NCI-H1930 (cell line): ENCODE measurements at places on chromosomes 7 and 10.

- DNase-seq, result no peak
These were observed 78.4 kb downstream of the PDE1C start for GRCh38 chr7:31991846-31992245.

- no peak for DNase-seq
These were observed 117.9 kb downstream of the CFTR start for GRCh38 chr7:117597755-117598154.

- DNase-seq, result no peak
These were observed 46.6 kb downstream of the CDHR3 start for GRCh38 chr7:106009503-106010226.

GRCh38 chr10:73773152-73773879 lies 8.5 kb upstream of the CHCHD1 start:
- DNase-seq, result no peak

GRCh38 chr7:44247868-44248651 lies 47.3 kb downstream of the YKT6 start:
- no peak for DNase-seq

GRCh38 chr7:85749696-85750453 lies 563.0 kb upstream of the SEMA3D start:
- no peak for DNase-seq

DNA sequence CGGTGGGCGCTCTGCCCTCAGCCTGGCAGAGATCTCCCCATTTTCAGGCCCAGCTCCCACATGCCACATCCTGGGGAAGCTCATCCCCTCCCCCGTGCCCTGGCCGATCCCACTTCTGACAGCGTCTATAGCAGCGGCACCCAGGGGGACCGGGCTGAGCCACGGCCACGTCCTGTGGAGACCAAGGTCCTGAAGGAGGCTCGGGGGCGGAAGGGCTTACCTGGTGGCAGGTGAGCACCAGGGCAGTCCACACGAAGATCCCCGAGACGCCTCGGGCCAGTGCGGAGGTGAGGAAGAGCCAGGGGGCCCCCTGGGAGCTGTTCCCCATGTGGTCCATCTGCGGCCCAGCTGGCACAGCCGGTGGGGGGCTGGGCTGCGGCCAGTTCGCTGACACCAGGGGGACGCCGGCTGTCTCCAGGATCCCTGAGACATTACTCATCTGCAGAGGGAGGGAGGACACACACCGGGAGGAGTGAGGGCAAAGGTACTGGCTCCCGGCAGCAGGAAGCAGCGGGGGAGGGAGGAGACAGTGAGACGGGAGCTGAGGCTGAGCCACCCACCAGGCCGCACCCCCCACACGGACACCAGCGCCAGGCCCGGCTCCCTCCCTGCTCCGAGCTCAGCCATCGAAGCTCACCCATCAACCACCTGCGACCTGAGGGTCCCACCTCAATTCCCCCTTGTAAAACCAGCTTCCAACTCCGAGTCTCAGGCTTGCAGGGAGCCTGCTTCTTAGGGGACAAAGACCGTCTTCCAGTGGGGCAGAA lies 776 bp downstream of the TMEM184A start:
- DNase-seq, result no peak

DNA sequence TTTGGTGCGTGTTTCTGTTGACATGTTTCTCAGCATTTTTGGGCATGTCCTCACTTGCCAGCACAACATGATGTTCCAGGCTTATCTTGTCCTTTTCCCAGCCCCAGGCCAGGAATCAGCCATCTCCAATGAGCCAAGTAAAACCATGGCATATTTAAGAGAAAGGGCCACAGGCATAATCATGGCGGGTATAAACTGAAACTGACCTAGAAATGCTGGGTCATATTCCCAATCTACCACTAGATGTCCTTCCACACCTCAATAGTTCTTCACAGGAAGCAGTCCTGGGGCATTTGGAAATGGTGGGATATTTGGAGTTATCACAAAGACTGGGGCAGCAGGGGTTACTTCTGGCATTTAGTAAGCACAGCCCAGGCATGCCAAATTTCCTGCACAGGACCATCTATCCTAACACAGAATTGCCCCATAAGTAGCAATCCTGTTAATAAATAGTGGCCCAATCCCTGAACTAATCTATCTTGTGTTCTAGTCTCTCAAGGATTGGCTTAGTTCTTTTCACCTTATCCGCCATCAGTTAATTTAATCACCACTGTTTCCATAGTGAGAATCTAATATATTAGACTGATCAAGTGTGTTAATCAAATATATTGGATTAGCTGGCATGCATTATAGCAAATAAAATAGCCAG lies 101.6 kb downstream of the NPSR1 start:
- DNase-seq, result no peak

DNA sequence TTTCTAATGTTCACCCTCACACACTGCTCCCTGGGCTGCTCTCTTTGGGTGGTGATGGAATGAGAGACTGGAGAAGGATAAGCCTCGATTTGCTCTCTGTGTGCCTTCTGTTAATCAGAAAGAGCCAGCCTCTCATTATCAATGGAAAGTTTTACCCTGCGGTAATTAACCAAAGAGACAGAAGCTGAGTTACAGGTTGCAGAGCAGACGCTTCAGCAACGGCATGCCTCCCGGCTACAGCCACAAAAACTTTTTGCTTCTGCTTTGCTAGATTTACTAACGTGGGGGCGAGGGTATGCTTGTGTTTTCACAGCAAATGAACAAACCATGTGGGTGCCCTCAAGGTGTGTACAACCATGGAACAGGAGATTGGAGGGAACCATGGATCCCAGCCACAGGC lies 18.0 kb downstream of the GIMAP4 start:
- DNase-seq, result no peak

DNA sequence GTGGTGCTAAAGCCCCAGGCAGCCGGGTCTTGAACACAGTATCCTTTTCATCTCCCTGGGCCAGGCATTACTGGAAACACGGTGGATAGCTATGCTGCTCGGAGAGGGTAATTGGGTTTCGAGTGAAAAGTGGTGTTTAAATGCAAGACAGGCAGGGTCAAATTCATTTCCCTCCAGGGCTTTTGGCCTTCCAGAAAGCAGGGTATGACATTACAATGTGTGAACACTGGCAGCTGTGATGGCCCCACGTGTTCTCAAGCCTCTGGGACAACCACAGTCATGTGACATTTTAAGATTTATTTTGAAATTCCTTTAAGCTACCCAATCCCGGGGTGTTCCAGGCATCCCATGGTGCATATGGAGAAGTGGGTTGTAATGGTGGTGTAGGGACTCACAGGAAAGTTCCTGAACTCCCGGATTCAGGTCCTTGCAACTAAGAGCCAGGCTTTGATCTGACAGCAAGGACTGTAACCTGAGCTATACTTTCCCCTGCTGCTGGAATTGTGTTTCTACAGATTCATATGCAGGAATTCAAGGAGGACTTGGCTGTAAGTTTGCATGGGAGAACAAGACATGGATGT lies 46.8 kb downstream of the INSYN2A start:
- DNase-seq, result no peak

DNA sequence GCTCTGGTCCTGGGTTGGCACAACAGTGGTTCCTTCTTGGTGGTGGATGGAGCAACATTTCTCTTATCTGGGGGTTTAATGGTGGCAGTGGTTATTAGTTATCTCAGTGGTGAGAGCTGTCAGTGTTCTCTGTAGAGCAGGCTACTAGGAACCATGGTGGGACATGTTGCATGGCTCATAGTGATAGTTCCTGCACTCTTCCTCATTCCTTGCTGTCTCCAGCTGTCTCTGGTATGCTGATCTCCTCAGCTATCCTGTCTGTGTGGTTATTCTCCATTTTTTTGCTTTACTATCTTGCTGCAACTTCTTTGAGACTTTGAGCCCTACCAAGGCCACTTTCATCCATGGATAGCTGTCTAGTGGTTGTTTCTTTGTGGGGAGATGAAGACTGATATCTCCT lies 44.0 kb downstream of the CCDC7 start:
- no peak for DNase-seq

DNA sequence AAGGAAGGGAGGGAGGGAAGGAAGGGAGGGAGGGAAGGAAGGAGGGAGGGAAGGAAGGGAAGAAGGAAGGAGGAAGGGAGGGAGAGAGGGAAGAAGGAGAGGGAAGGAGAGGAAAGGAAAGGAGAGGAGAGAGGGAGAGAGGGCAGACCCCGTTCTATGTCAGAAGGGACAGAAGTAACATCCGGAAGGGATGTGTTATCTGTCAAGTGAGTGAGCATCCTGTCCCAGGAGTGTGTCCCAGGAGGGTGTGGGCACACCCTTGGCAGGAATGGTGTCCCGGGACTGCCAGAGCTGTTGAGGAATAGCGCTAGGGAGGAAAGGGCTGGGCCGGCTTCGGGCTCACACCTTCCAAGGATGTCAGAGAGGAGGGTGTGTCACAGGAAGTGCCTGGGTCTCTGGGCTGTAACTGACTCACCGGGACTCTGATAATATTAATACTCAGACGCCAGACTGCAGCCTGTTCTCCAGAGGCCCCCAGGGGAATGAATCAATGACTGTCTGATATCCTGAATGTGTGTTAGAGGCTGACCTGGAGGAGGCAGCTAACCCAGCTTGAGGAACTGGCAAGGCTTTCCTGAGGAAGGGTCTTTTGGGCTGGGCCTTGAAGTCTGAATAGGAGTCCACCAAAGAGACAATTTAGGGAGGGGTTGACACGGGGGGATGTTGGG lies 125.6 kb upstream of the TNRC18 start:
- no peak for DNase-seq

GRCh38 chr7:136036336-136036735 lies 59.2 kb upstream of the MTPN start:
- DNase-seq, result no peak

GRCh38 chr10:74330646-74331045 lies 179.6 kb downstream of the ADK start:
- DNase-seq, result no peak

- no peak for DNase-seq
These were observed 82.1 kb downstream of the USP6NL start for GRCh38 chr10:11529276-11529903.

DNA sequence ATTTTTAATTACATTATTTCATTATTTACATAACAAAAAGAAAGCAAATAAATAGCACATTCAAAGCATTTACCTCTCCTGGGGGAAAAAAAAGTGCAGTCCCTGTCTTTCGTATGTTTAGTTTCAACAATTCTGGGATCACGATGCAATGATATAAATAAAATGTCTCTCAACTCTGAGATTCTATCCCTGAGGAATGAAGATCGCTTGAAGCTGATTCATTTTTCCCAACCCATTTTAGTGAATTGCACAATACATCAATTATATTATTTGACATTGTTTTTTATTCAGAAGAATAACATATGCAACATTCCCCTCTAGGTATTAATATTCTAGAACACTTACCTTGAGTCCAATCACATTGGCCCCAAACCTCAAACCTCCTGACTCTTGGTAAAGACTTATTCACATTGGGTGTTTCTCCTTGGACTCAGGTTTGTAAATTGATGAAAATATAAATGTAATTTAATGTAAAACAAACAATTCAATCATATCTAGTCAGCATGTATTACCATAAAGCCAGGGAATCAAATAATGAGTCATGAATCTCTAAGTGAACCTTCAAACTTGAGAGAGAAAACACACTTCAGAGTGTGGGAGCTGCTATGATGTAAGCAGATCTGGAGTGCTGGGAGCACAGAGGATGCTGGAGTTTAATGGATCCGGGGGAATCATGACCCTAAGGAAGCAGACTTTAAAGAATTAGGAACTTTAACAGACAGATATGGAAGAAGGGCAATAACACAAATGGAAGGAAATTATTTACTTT lies 5.3 kb upstream of the SCIN start:
- no peak for DNase-seq

- no peak for DNase-seq
These were observed 34.6 kb upstream of the ZNF273 start for GRCh38 chr7:64868499-64868898.

GRCh38 chr7:120843109-120843508 lies 14.8 kb downstream of the TSPAN12 start:
- DNase-seq, result no peak

- DNase-seq, result no peak
These were observed 67.7 kb upstream of the CC2D2B start for GRCh38 chr10:95840121-95840520.

DNA sequence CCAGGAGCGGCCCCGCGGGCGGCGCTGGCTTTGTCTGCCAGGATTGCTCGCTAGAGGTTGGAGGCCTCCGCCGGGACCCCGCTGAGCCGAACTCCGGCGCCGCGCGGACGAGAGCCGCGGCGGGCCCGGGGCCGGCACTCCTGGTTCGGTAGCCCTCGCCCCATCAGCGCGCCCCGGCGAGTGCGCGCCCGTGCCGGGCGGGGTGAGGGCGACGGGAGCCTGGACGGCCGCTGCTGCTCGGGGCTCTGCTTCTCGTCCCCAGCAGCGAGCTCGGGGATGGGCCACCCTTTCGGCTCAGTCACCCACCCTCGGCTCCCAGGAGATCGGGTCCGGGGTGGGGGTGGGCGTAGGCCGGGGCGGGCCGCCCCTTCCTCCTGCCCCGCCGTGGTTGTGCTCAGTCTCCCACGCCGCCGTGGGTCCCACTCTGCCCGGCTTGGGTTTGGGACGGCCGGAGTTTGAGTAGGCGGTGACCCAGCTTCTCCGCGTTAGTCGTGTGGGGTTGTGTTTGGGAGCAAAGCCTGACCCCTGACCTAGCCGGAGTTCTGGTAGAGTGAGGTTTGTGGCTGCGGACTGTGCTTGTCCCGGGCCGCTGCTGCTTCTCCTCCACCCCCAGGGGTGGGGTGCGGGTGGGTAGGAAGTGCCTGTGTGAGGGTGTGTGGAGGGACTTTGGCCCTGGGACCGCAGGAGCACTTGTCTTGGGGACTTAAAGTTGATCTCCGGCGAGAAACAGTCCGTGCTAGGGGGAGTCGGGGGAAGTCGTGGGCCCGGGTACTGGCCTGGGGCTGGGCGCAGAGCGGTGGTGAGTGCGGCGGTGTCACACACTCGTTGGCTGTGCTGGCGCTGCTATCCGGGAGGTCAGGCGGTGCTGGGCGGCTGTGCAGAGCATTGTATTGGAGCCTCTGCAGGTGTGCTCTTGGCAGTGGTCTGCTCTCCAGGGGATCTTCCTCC lies 677 bp downstream of the TSPAN14 start:
- no peak for DNase-seq

- DNase-seq, result no peak
These were observed 89.2 kb downstream of the RNF216 start for GRCh38 chr7:5692112-5692844.

DNA sequence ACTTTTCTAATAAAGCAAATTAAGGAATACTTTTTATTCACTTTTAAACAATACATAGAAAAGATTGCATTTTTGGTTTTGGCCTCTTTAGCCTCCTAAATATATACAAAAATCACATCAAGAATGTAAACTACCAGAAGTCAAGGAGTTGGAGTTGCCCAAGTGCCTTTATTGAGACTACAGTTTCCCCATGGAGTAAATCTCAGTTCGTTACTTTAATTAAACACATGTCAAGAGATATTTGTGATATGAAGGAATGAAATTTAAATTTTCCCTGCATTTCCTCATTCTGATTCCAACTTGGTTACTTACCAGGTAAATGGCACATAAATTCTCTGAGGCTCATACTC lies 492.9 kb downstream of the TNS3 start:
- DNase-seq, result no peak

- no peak for DNase-seq
These were observed 101.9 kb downstream of the LHPP start for GRCh38 chr10:124563320-124564040.

- DNase-seq, result no peak
These were observed 21.5 kb downstream of the ADARB2 start for GRCh38 chr10:1715821-1716220.
